Effector memory CD4-positive, alpha-beta T cell (primary cell): ENCODE measurements at places on chromosomes 6 and 20.

DNA sequence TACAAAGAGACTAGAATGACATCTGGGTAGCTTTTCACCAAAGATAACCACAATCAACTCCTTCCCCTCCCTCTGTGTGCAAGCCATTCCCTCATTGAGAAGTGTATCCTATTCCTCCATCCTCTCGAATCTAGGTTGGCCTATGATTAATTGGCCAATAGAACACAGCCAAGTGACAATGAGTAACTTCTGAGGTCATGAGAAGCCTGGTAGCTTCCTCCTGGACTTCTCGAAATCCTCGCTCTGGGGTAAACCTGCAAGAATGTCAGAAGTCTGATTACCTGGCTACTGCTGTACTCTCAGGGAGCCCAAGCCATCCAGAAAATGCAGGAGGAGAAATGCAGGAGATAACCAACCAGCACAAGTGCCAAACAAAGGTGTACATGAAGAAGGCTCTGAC is 13.1 kb downstream of the ARHGAP18 start:
- no peak overlapping the region for H3K4me3 ChIP-seq
- DNase-seq, result no peak
- no peaks in the 10 kb centered on the region for H3K27me3 ChIP-seq
- no peak overlapping the region for H3K27ac ChIP-seq

GRCh38 chr6:41937861-41938574 is 3.6 kb downstream of the CCND3 start:
- H3K4me3 ChIP-seq, result peak overlapping the region; percentile 30
- peak overlapping the region; percentile 75 for H3K27ac ChIP-seq
- H3K4me1 ChIP-seq, result peaks cover 67% of the 10 kb centered on the region
- H3K36me3 ChIP-seq, result peaks cover 34% of the 10 kb centered on the region
- DNase-seq, result peak; percentile 37
- H3K27me3 ChIP-seq, result no peaks in the 10 kb centered on the region

- no peaks in the 10 kb centered on the region for H3K36me3 ChIP-seq
- H3K4me3 ChIP-seq, result no peak overlapping the region
- H3K27me3 ChIP-seq, result no peaks in the 10 kb centered on the region
- DNase-seq, result no peak
- H3K27ac ChIP-seq, result no peak overlapping the region
- H3K4me1 ChIP-seq, result no peaks in the 10 kb centered on the region
These were observed 113.7 kb downstream of the CDH26 start for GRCh38 chr20:60071965-60072364.

GRCh38 chr6:30793521-30794194 is 49.3 kb upstream of the IER3 start:
- peaks cover 19% of the 10 kb centered on the region for H3K4me1 ChIP-seq
- no peak for DNase-seq
- peak overlapping the region; percentile 20 for H3K4me3 ChIP-seq
- peak overlapping the region; percentile 68 for H3K27ac ChIP-seq

DNA sequence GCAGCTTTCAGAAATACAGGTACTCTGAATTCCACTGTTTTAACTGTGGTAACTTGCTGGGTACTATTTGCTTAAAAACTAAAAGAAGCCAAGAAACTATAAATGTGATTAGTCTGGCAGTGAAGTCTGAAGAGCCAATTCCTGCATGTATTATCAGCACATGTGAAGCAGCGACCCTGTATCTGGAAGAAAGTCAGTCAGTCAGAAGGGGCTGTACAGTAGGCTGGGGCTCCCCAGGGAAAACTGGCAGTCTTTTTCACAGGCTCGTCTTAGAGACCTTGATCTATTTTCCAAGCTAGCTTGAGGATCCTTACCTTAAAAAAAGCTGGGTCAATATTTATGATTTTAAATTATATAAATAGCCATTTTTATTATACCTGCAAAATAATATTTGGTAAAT is 104.9 kb downstream of the PDSS2 start:
- no peaks in the 10 kb centered on the region for H3K4me1 ChIP-seq
- H3K36me3 ChIP-seq, result no peaks in the 10 kb centered on the region
- H3K27me3 ChIP-seq, result no peaks in the 10 kb centered on the region
